Colonic mucosa (tissue), 4 donors: ENCODE measurements at places on chromosomes 6 and 20.

DNA sequence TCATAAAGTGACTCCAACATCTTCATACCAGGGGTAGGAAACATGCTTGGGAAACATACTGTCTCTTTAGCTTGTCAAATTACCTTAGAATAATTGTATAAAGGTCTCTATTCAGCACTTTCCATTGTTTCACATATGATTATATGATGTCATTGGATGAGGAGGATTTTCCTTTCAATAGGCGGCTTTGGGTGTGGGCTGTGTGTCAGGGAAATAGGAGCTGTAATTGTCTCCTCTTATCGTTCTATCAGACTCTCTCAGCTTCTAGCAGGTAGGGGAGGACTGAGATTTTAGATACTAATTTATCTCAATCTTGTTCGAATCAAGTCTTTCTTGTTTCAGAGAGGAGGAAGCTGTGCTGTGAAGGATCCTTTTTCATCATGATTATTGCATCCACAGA is 179.4 kb upstream of the OLIG3 start:
- H3K4me3 ChIP-seq, result no peak overlapping the region
- no peaks in the 10 kb centered on the region for H3K36me3 ChIP-seq
- no peak overlapping the region for H3K27ac ChIP-seq
- H3K4me1 ChIP-seq, result no peaks in the 10 kb centered on the region

DNA sequence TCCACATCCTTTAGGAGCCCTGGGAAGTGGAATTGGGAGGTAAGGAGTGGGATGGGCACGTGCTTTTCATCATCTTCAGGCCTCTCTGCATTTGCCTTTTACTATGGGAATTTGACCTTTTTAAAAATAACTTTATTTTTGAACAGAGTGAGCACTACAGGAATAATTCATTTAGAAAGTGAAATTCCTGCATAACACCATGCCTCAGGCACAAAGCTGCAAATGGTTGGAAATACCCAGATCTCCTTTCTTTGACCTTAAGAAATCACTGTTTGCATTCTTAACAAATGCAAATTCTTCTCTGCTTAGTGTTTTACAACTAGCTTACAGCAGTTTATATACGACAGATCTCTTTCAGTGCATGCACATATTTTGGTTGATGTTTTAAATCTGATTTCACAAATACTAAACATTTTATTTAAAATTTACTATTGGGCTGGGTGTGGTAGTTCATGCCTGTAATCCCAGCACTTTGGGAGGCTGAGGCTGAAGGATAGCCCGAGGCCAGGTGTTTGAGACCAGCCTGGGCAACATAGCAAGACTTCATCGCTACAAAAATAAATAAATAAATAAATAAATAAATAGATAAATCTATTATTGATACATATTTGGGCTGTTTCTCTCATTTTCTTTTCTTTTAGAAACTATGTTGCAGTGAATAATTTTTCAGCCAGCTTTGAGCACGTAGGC is 24.5 kb downstream of the CST8 start:
- no peak overlapping the region for H3K27ac ChIP-seq
- no peak for DNase-seq
- H3K4me1 ChIP-seq, result no peaks in the 10 kb centered on the region
- no peak overlapping the region for H3K4me3 ChIP-seq
- H3K36me3 ChIP-seq, result no peaks in the 10 kb centered on the region

DNA sequence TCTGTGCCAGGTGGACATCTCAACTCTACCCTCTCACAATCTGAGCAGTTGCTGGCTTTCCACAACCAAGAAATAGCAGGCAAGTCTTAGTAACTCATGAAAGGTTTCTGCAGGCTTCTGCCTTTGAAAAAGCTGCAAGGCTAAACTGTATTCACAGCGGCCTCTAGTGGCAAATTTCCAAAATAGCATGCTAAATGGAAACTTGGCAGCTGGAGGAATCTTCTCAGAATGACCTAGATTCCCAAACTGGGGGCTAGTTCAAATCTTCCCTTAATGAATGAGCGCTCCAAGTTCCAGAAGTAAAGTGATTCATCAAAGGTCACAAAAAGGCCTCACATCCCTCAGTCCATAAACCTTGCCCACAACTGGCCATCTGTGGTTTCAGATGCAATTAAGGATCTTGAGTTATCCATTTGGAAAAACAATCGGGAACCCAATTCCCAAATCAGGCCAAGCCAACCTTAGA is 11.9 kb upstream of the CPNE5 start:
- H3K4me3 ChIP-seq, result no peak overlapping the region
- H3K36me3 ChIP-seq, result no peaks in the 10 kb centered on the region
- H3K27me3 ChIP-seq, result no peaks in the 10 kb centered on the region
- H3K27ac ChIP-seq, result no peak overlapping the region
- DNase-seq, result peak; percentile 67

DNA sequence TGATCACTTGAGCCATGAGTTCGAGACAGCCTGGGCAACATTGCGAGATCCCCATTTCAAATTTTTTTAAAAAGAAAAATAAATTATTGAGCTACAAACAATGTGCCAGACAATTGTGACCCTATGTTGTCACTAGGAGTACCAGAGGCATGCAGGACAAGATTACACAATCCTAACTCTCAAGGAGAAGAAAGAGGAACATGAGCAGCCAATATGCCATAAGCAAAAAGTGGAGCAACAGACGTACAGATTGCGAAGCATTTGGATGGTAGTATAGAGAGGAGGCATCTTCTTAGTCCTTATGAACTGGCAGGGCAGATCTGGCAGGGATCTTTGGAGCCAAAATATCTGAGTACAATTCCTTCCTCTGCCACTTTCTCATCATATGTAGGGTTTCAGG is 156.4 kb downstream of the OR2B2 start:
- H3K27me3 ChIP-seq, result no peaks in the 10 kb centered on the region
- H3K4me3 ChIP-seq, result no peak overlapping the region
- H3K27ac ChIP-seq, result no peak overlapping the region

GRCh38 chr6:168834042-168834587 is 393.1 kb downstream of the SMOC2 start:
- no peaks in the 10 kb centered on the region for H3K27me3 ChIP-seq
- H3K27ac ChIP-seq, result no peak overlapping the region
- H3K4me1 ChIP-seq, result no peaks in the 10 kb centered on the region
- DNase-seq, result no peak
- no peaks in the 10 kb centered on the region for H3K36me3 ChIP-seq

DNA sequence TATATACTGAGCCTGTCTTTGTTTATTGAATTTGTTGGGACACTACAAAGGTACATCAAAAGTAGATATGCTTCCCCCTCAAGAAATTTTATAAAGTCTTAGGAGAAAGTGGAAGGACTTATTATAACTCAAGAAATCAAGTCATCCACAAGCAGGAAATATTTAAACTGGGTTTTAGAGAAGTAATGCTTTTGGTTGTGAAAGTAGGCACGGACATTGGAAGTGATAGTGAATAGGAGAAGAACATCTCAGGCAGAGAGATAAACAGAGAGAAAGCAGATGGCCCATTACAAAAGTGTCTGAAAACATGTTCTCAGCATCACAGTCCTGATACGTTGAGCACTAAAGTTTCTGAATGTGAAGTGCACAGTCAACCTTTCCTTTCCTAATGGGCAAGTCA is 415.6 kb upstream of the RNF217 start:
- no peaks in the 10 kb centered on the region for H3K27me3 ChIP-seq
- H3K36me3 ChIP-seq, result no peaks in the 10 kb centered on the region
- no peak overlapping the region for H3K27ac ChIP-seq
- DNase-seq, result no peak
- H3K4me1 ChIP-seq, result no peaks in the 10 kb centered on the region

GRCh38 chr6:81747327-81747726 is 5.2 kb downstream of the TENT5A start:
- H3K4me3 ChIP-seq, result no peak overlapping the region
- H3K27ac ChIP-seq, result no peak overlapping the region
- H3K27me3 ChIP-seq, result no peaks in the 10 kb centered on the region
- no peak for DNase-seq
- no peaks in the 10 kb centered on the region for H3K36me3 ChIP-seq
